Activated naive CD8-positive, alpha-beta T cell treated with anti-CD3 and anti-CD28 coated beads for 36 hours (primary cell): ENCODE measurements at places on chromosomes 5 and 9. TPM values are rescaled to one million over a fixed set of nuclear protein-coding genes. Genes with fewer than 3 reads are reported as not detected.

GRCh38 chr9:72158680-72159079 is 9.4 kb downstream of the GDA start:
- no peaks in the 10 kb centered on the region for H3K4me1 ChIP-seq
- no peak overlapping the region for H3K27ac ChIP-seq
- H3K4me3 ChIP-seq: no peak overlapping the region
- no peaks in the 10 kb centered on the region for H3K36me3 ChIP-seq
- no peaks in the 10 kb centered on the region for H3K27me3 ChIP-seq

DNA sequence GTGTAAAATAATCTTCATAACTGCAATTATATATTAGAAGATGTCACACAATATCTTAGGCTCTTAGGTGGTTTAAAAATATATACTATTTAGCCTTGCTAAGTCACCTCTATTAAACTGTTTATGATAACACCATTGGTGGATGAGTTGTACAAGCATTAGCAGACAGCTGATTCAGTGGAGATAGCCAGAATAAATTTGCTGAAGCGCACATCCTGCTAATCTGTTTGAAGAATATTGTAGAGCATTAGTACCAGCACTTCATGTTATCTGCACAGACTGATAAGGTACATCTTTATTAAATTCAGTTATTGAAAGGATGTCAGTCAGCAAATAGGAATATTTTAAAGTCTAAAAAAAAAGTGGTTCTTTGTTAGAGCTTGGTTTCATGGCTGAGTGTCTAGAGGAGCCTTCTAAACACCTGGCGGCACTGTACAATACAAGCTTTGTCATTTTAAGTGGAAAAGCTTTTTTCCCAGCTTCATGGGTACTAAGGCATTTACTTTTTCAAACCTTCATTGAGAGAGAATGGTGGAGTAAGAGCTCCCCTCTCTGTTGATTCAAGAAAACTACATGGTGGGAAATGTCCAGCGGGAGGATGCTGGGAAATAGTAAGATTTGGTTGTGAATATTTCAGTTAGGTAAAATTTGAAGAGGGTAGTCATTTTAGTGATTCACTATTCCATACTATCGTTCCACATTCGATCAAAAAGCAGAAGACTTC is 275.1 kb downstream of the SLF1 start:
- H3K36me3 ChIP-seq: no peaks in the 10 kb centered on the region
- no peak overlapping the region for H3K27ac ChIP-seq
- H3K4me1 ChIP-seq: no peaks in the 10 kb centered on the region
- no peak for DNase-seq

- H3K27me3 ChIP-seq: no peaks in the 10 kb centered on the region
- H3K36me3 ChIP-seq: peaks cover 2% of the 10 kb centered on the region
- DNase-seq: no peak
- peaks cover 4% of the 10 kb centered on the region for H3K4me1 ChIP-seq
- H3K4me3 ChIP-seq: no peak overlapping the region
Measured at GRCh38 chr9:20220286-20220685, 402.0 kb downstream of the MLLT3 start.

DNA sequence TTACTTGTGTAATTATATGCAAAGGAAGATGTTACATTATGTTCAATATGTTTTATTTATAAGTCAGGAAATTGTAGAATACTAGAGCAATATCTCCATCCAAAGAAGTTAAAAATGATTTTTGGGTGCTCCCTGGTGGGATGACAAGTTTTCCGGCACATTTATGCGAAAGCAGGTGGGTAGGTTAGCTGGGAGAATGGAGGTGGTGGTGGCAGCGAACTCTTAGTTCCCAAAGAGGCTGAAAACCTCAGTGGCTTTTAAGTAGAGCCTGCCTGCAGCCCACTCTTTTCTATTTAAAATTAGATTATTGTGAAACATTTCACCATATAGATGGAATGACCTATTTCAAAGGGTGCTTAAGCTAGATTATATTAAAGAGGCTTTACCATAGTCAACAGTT is 51.8 kb downstream of the ANKRD33B start:
- no peak for DNase-seq
- no peak overlapping the region for H3K27ac ChIP-seq
- no peaks in the 10 kb centered on the region for H3K27me3 ChIP-seq
- H3K4me3 ChIP-seq: no peak overlapping the region

DNA sequence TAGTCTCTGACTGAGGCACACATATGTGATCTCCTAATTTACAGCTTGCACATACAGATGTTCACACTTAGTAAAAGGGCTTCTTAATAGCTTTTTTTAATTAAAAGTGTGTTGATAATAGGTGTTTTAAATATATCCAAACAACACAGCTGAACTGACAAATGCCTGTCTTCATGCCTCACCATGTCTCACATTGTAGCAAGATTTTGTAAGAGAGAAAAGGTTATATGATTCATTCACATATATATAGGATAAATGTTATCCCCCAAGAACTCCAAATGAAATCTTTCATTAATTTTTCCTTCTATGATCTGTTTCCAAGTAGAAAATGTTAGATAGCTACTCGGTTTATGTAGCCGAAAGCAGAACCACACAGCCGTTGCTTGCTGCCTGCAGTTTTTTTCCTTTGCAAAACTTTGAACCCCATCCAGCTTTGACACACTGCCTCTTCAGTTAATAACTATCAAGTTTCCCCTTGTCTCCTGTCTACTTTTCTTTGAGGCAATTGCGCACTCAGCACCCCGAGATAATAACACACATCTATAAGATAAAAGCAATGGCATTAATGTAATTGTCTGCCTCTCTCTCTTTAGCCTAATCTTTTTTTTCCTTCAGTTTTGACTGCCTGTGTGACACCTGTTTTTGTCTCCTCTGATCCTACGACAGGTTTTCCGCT is 299.2 kb downstream of the BNC2 start:
- DNase-seq: no peak
- H3K36me3 ChIP-seq: no peaks in the 10 kb centered on the region
- peaks cover 9% of the 10 kb centered on the region for H3K27me3 ChIP-seq
- H3K4me1 ChIP-seq: no peaks in the 10 kb centered on the region
- no peak overlapping the region for H3K27ac ChIP-seq

GRCh38 chr5:14212838-14213237 is 69.7 kb downstream of the TRIO start:
- H3K4me1 ChIP-seq: peaks cover 4% of the 10 kb centered on the region
- no peak overlapping the region for H3K4me3 ChIP-seq
- no peak for DNase-seq
- H3K27ac ChIP-seq: no peak overlapping the region

GRCh38 chr9:90631964-90632363 is 10.7 kb downstream of the DIRAS2 start:
- no peak for DNase-seq
- no peak overlapping the region for H3K4me3 ChIP-seq
- H3K27ac ChIP-seq: no peak overlapping the region
- no peaks in the 10 kb centered on the region for H3K4me1 ChIP-seq
- no peaks in the 10 kb centered on the region for H3K36me3 ChIP-seq

DNA sequence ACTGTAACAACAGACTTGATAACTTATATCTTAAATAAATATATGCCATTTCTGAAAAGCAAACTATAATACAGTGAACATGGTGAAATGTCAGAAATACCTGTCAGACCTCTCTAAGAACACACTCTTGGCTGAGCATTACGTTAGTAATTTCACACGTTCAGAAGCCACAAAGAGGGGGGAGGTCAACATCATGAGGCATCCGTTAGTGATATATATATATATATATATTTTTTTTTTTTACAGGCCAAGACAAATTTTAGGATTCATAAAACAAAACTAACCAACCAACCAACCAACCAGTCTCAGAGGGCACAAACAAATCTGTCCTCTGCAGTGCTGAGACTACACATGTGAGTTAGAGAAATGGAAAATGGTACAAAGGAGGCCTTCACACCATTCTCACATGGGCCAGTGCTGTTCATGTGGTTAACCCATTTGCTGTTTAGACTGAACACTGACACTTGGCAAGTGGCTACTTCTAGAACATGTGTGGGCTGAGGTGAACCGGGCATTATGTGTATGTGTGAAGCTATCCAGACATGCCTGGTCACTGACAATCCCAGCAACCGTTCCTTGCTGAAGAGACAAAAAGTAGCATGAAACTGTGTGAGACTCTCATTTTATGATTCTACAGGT is 54.5 kb downstream of the ELL2 start:
- no peaks in the 10 kb centered on the region for H3K27me3 ChIP-seq
- DNase-seq: no peak

GRCh38 chr9:98360176-98360708 is 104.8 kb upstream of the TBC1D2 start:
- peaks cover 6% of the 10 kb centered on the region for H3K36me3 ChIP-seq
- no peak overlapping the region for H3K4me3 ChIP-seq

GRCh38 chr5:88829054-88829453 is 53.9 kb downstream of the MEF2C start:
- no peak overlapping the region for H3K4me3 ChIP-seq
- DNase-seq: peak; percentile 3
- H3K27ac ChIP-seq: peak overlapping the region; percentile 76
- H3K4me1 ChIP-seq: peaks cover 65% of the 10 kb centered on the region
- peaks cover 3% of the 10 kb centered on the region for H3K36me3 ChIP-seq

The TRIM36 gene
- total RNA-seq: 0.19 TPM

The SLC25A2 gene
- not detected for total RNA-seq

The TPD52L3 gene
- not detected for total RNA-seq

The NOL6 gene
- total RNA-seq: 80.8 TPM

The OTULINL gene
- 27.3 TPM for total RNA-seq

The OBP2B gene
- not detected for total RNA-seq
